DMS53 (cell line): ENCODE measurements at places on chromosomes 7 and 10.
A peak's percentile ranks its signal among the peaks of the same experiment; 100 is the strongest.

GRCh38 chr10:77971804-77972144 lies 45.2 kb upstream of the DLG5 start:
- no peak for DNase-seq

DNA sequence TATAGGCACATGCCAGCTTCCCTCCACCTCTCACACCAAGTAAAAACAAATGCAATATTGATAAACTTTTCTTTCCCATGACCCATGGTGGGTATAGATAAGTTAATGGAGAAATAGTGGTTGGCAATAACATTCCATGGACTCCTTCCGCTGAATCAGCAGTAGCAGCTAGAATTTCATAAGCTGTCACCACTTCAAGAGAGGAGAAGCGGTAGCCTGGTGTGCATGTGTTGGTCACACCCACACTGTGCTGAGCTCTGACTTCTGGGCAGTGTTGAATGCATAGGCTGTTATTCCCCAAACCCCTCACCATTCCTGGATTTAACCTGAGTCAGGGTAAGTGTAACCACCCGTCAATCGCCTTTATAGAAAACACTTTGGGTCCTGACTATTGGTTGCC lies 32.5 kb upstream of the BMPER start:
- DNase-seq: no peak

DNA sequence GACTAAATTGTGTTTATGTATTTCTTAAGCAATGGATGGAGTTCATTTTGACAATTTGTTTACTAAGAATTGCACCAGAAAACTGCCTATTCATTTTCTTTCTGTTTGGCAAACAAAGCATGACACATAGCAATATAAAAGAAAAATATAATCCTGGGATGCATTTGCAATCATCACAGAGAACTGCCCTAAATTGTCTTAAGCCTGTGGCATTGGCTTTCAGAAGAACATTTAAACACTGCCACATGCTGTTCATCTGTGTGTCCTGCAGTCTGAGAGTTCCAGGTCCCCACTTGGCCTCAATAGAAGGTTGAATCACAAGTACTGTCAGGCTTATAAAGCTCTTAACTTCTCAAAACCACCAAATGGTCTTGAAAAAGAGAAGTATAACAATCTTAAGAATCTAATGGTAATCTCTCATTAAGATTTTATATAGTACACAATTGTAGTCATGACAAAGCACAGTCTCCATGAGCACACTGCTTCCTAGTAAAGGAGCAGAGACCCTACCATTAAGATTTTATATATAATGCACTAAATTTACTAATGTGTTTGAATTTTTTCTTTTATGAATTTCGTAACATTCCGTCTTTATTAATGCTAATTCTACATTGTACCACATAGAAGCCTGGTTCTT lies 29.9 kb downstream of the RNLS start:
- DNase-seq: peak; percentile 78

- peak; percentile 54 for DNase-seq
Measured at GRCh38 chr7:37495574-37496184, 47.0 kb upstream of the ELMO1 start.

DNA sequence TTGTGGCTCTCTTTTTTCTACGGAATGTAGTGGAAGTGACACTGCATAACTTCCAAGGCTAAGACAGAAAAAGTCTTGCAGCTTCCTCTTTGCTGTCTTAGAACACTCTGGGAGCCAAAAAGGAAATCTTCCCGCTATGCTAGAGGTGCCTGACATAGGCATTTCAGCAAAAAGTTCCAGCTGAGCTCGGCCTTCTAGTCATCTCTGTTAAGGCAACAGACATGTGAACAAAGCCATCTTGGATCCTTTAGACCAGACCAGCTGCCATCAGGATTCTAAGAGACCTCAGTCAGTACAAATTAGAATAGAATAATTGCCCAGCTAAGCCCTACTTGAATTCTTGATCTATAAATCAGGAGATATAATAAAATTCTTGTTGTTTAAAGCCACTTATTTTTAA lies 16.3 kb upstream of the COL1A2 start:
- no peak for DNase-seq
